ENCODE measurements at places on chromosomes 16 and 17.
A peak's percentile ranks its signal among the peaks of the same experiment; 100 is the strongest.

DNA sequence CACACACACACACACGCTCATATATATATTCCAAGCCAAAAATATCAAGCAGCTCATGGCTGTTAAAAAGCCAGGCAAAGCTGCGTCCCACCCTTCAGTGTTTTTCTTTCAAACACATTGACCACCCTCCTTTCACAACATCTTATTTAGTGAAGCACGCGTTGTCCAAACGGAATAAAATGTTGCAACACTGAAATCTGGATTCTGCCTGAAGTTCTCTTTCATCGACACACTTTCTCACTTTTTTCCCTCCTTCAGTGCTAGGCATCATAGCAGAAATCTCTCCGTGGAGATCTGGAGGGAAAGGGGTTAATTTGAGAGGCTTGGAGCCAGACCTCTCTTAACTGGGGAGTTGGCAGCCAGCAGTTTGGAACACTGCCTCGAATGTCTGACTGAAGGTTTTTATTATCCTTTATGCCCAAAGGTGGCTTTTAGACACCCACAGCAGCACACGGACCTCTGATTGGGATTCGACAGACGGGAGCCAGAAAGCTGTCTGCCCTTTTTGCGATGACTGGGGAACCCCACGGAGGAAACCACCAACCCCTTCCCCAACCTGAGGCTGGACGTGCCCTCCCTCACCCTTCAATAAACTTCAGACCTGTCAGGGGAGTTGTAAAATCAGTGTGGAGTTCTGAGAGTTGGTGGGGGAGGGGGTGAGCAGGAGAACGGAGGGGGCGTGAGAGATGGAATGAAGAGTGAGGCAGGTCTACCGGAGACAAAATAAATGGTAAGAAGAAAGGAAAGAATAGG is 833.6 kb upstream of the SOX9 start:
- DNase-seq, result no peak

DNA sequence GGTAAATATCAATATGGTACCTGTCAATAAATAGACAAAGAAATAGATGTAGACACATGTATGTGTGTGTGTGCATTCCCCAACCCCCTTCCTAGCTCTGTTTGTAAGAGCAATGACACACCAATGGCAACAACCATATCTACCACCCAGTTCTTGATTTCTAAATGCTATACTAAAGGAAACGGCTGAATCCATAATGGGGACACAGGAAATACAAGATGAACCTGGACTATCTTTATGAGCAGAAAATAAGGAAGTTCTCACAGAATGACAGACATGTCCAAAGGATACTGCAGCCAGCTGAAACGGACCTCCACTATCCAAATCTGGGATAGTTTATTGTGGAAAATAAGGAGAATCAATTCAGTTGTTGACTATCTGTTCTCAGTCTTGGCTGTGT is 75.3 kb downstream of the MYO1D start:
- DNase-seq, result no peak

DNA sequence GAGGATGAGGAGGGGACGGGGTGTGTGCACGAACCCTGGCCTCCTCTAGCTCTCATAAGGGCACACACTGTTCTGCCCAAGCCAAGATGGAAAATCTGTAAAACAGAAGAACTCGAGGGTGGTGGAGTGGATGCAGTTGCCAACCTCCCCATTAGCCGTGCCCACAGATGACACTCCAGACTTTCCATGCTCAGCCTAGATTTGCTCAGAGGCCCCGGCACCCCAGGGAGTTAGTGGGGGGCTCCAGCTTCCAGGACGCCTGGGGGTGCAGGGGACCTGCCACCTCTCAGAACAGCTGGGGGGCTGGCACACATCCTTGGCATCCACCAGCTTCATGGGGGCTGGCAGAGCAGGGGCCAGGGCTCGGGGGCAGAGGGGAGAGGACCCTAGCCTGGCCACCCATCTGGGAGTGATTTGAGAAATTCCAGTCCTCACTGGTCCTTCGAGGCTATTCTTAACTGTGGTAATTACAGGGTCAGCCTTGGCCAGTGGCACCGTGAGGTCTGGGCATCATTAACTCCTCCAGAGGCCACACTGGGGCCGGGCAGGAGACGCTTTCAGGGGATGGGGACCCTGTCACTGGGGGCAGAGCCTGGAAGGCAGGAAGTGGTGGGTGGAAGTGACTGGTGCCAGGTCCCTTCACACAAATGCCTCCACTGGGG is 14.3 kb downstream of the VASN start:
- no peak for DNase-seq

DNA sequence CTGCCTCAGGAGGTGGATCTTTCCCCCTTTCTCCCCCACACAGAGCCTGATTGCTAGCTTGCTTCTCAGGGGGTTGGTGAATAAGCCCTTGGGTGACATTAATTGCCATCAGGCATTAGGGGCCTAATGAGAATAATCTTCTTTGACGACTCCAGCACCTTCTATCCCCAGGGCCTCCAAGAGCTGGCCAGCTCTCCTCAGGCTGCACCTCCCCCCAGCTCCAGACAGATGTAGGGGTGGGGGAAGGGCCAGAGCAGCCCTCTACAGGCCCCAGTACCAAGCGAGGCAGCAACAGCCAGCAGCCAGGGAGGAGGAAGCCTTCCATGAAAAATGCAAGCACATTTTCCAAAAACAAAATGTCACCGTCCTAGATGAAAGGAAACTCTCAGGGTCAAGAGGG is 1.4 kb upstream of the TMEM132E start:
- DNase-seq, result no peak

GRCh38 chr17:16491703-16492612 is at the start of gene LRRC75A:
Gene LRRC75A, minus strand, starts transcription at chr17:16492193. Its CDS starts 203 bp downstream, at chr17:16491990.
- DNase-seq, result peak; percentile 59

DNA sequence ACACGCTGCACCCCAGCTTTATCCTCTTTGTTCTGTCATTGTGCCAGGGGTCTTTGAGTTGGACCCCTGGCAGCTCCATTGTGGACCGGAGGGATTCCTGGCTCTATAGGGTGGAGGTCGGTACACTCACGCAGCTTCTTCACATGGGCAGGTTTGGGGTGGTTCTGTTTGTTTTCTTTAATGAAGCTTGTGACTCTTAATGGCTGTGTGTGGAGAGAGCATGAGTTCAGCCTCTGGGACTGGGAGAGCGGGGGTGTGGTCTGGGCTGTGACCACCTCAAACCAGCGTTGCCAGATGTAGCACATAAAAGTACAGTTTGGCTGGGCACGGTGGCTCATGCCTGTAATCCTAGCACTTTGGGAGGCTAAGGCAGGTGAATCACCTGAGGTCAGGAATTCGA is 21.2 kb upstream of the NAGLU start:
- DNase-seq, result no peak

DNA sequence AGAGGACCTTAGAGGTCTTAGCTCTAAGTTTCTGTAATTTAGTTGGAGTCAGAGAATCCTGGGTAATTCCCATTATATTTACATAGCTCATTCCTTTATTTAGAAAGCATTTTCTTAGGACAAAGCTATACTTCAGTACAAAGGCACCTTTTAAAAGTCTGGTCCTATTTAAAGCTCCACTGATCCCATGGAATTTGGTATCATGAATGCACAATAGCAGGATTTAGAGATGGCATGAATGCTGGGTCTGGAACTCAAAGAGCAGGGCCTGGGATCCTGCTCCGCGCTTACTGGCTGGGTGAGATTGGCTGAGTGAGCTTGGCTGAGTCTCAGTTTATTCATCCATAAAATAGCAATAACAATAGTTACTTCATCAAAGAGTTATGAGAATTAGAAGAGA is 4.8 kb downstream of the KRT23 start:
- no peak for DNase-seq

GRCh38 chr17:56777859-56778258 is 55.9 kb downstream of the C17orf67 start:
- no peak for DNase-seq

DNA sequence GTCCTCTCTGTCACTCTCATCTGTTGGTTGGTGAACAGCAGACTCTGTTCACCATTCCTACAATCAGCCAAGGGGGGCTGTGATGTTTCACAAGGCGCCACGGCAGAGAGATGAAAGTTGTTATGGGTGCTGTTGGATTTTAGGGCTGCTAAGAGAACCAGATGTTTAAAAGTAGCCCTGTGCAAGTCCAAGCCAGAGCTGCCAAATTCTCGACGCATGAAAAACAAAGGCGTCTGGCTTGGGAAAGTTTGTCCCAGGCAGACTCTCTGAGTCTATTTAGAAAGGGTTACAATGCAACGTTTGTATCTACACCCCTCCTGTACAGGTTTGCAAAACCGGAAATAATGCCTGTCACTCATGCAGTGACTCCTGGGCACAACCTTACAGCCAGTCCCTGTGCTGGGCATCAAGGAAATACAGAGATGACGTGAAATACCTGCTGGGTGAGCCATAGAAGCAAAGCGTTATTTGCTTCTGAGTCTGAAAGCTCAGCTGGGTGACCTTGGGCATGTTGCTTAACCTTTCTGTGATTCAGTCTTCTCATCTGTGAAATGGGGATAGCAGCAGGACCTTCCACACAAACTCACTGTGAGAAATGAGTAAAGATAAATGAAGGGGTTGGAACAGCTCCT is 74.8 kb downstream of the XYLT1 start:
- no peak for DNase-seq

GRCh38 chr16:75818491-75818890 is 92.2 kb upstream of the CPHXL start:
- DNase-seq, result no peak

DNA sequence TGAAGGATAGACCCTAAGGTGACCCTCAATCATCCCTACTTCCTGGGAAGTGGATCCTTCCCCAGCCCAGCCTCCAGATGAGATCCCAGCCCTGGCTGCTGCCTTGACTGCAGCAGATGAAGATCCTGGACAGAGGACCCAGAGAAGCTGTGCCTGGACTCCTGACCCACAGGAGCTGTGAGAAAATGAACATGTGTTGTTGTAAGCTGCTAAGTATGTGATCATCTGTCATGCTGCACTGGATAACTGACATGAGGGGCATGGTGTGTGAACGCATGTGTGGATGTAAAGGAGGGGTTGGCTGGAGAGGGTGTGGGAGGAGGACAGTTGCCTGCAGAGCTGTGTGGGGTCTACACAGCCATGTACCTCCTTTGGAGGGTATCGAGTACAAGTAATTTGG is 69.3 kb downstream of the SLC5A11 start:
- DNase-seq, result no peak

DNA sequence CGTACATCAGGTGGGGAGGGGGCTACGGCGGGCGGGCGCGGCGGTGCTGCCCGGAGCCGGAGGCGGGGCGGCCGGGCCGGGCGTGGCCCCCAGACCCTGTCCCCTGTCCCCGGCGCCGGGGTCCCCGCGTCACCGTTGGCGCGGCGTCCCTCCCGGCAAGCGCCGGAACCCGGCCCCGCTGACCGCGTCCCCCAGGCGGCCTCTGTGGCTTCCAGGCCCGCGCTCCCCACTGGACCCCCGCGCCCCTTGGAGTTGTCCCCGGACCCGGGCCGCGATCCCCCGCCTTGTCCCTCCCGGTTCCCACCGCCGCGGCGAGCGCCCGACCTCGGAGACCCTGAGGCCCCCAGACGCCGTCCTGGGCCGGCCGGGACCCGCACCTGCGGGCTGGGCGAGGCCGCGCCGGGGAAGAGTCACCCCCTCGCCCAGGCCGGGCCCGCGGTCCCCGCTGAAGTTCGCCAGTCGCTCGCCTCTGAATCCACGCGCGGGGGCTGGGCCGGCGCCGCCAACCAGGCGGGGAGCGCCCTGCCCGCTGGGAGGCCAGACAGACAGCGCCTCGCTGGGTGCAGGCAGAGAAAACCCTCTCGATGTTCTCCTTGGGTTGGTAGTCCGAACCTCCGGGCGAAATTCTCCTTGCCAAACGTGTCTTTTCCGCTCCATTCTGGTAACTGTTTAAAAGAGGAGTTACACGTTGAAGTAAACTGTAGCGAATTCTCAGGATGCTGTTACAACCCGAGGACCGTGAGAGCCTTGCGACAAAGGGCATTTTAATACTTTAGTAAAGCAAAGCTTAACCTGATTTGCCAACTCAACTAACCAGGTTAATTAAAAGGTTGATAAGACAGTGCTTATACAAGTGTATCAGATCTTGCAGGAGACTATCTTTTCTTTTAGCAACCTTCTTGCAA is 761 bp downstream of the GAN start:
- peak; percentile 44 for DNase-seq

DNA sequence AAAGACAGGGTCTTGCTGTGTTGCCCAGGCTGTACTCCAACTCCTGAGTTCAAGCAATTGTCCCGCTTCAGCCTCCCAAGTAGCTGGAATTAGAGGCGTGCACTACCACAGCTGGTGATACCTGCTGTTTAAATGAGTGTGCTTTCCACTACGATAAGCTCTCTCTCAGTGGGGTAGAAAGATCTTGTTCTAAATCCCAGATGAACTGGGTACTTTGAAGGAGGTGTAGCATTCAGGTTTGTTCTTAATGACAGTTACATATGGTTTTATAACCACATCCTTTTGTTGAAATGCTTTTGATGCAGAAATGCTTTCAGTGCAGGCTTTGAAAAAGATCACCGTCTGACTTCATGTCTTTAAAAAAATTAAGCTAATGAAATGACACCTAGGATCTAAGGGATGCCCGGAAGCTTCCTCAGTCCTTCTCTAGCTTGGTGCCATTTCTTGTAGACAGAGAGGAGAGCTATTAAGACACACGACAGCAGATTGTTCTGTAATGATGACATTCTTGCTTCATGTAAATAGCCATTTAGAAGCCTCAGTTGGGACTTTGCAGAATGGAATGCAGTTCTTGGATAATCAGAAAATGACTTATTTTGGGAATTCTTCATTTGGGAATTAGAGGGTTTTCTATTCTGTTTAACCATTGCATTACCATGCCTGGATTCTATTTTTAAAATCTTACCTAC is 19.5 kb downstream of the PMM2 start:
- no peak for DNase-seq

Measured in RWPE1 (cell line).